ENCODE measurements at places on chromosomes 6 and 20. TPM values are rescaled to one million over a fixed set of nuclear protein-coding genes. Genes with fewer than 3 reads are reported as not detected.

SOX18 gene
- total RNA-seq, result 0.13 TPM

PPP1R3D gene
- 5.8 TPM for total RNA-seq

WFDC2 gene
- total RNA-seq, result 0.26 TPM

RSPO3 gene
- total RNA-seq, result 0.26 TPM

SAMD3 gene
- total RNA-seq, result not detected

POPDC3 gene
- 39.7 TPM for total RNA-seq

TLDC2 gene
- not detected for total RNA-seq

OTOR gene
- total RNA-seq, result not detected

All from epithelial cell of alveolus of lung (primary cell).